ENCODE measurements at places on chromosomes 11 and 22.

GRCh38 chr11:96112192-96113128, 188.6 kb upstream of the MTMR2 start:
- DNase-seq, result no peak

GRCh38 chr11:64874308-64875240, 3.8 kb downstream of the EHD1 start:
- DNase-seq, result no peak

- DNase-seq, result no peak
Measured at GRCh38 chr11:111871693-111872161, 346 bp upstream of the ALG9 start.

DNA sequence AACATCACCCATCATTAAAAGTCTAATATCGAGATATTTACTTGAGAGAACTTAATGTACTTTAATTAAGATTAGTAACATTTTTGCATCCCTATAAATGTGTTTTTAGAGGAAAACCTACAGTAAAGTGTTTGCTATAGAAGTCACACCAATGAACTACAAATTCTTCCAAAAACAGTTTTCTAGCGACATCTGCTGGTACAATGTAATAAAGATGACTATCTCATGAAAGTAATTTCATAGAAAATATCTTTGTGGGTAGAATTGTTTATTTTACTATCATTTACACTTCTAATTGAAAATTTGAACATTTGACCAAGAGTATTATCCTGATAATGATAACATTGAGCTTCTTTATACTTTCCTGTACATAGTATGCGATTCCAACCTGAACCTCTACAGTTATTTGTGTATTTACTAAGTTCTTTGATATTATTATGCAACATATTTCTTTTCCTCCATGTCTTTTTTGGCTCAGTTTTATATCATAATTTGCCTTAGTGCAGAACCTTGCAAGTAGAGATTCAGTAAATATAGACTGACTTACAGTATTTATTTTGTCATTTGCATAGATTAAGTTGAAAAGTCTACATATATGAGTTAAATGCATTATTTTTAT, 252.7 kb downstream of the TMEM135 start:
- no peak for DNase-seq

DNA sequence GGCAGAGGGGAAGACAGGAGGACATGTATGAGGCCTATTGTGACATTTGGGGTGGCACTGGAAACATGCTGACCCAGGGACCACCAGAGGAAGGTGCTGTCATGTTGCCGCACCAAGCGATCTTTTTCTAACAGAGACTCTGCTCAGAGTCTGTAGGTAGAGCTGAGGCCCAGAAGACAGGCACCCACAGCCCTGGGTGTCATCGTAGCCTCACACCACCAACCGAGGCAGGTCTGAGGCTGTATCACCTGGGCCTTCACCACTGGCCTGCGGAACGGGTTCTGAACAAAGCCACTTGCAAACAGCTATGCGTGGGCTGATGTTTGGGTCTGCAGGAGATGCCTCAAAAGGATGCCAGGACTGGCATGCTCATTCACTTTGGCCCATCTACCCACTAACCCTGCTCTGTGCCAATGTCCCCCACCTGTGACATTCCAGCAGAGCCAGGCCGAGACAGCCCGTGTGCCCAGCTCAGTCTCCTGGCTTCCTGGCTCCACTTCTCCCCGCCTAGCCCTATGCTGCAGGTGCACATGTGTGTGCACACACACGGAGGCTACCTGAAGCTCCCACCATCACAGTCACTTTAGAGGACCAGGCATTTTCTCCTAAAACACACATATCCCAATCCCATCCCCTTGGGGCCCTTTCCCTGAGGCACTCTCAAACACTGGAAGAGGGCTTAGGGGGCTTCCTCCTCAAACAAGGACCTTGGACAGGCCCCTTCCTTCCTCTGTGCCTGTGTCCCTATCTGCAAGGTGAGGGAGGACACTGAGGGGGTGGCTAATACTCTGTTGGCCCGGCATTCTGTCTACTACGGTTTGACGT, 3.6 kb downstream of the TRIM29 start:
- DNase-seq, result no peak

GRCh38 chr22:23681026-23681809, 9.6 kb upstream of the RGL4 start:
- DNase-seq, result no peak

DNA sequence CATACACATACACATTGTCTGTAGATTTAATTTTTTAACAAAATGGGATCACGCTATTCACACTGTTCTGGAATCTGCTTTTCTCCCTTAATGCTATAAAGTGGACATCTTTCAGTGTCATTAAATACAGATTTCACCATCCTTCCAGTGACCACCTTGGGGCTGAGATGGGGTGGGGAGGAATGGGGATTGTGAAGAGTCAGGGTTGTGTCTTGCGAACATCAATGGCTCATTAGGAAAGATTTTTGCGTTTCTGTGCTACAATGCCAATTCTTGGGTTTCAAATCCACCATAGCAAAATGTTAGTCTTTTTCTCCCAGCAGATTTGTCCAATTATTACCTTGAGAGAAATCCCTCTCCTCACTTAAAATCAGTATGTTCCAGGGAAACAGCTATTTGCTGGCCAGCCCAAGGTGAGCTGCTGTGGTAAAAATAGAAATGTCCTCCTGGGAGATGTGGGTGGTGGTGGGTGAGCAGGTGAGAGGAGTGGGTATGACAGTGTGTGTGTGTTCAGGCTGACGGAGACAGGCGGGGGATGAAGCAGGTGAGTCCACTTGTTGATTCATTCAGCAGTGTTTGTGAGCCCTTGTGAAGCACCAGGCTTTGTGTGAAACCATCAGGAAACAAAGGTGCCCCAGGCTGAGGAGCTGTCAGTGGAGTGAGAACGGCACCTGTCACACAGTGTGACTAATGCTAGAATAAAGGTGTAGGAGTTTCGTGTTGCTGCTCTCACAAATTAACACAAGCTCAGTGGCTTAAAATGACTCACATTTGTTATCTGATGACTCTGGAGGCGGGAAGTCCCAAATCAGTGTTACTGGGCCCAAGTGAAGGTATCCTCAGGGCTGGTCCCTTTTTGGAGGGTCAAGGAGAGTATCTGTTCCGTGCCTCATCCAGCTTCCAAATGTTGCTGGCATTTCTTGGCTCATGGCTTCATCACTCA, 1.7 kb upstream of the CBX6 start:
- no peak for DNase-seq

- DNase-seq, result no peak
Measured at GRCh38 chr11:18010977-18011586, 1.8 kb downstream of the SERGEF start.

- DNase-seq, result no peak
Measured at GRCh38 chr11:74941492-74941891, 7.4 kb downstream of the XRRA1 start.

DNA sequence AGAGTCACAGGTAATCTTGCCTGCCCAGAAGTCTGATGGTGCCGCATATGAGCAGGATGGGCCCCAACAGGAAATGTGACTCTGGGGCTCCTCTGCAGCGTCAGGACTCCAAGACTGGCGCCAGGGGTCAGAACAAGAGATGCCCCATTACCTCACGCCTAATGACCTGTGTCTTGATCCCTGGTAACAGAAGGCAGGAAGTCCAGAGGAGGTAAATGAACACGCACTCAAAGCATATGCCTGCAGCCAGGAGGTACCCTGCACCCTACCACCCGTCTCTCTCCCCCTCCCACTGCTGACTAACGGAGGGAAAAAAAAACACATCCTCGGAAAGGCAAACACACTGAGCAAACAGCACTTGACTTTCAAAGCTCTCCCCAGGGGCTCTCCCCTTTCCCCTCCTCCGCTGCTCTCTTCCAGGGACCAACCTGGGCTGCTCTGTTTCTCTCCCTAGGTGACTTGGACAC, 37.3 kb downstream of the ABCC8 start:
- DNase-seq, result no peak

- DNase-seq, result no peak
Measured at GRCh38 chr11:94862926-94863880, 95.0 kb downstream of the AMOTL1 start.
